A549 treated with dexamethasone at 1 μM for 4 hours (cell line): ENCODE measurements at places on chromosomes 2 and 18. TPM values are rescaled to one million over a fixed set of nuclear protein-coding genes. Genes with fewer than 3 reads are reported as not detected.

The LTBP1 gene
- 24.5 to 40.3 TPM (median 34.8 TPM) in 5 replicates for total RNA-seq

The DNER gene
- 9.1 to 14.0 TPM (median 10.9 TPM) in 5 replicates for total RNA-seq

The CLEC4F gene
- not detected in 5 replicates for total RNA-seq

The LYPD1 gene
- 12.9 to 22.5 TPM (median 16.1 TPM) in 5 replicates for total RNA-seq

The ANKRD62 gene
- total RNA-seq: not detected in 5 replicates
